Pons (tissue), 1 donor: ENCODE measurements at places on chromosomes 6 and 20.

DNA sequence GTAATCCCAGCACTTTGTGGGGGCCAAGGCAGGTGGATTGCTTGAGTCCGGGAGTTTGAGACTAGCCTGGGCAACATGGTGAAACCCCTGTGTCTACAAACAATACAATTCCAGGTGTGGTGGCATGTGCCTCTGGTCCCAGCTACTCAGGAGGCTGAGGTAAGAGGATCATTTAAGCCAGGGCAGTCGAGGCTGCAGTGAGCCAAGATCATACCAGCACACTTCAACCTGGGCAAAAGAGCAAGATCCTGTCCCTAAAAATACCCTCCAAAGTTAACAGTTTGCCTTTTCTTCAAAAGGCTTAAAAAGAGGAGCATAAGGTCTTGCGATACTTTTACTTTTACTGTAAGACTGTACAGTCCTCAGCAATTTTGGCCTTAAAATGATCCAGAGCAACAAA is 10.7 kb upstream of the SPTLC3 start:
- DNase-seq: no peak

GRCh38 chr6:146526192-146526591 is 17.4 kb upstream of the RAB32 start:
- DNase-seq: no peak

- no peak for DNase-seq
These were observed 290.8 kb downstream of the ZNF217 start for GRCh38 chr20:53302695-53303412.

DNA sequence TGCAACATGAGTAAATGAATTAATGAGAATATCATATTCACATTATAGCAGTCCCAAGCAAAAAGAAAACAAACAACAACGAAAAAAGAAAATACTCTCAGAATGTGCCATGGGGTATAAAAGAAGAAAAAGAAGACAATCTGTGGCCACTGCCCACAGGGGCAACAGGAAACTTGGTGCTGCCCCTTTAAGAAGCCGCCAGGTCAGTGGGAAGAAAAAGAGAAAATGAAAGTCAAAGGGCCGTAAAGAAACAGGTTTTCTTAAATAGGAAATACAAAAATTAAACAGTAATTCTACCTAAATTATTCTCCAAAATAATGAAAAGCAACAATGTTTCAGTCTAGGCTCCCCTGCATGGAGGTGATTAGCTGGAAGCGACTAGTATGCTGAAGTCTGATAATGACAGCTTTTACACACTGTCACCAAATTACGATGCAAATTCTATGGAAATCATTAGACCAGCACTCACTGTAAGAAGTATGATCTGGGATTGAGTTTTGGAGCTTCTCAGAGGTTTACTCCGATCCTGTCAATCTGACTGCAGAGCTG is 23.6 kb downstream of the GMDS start:
- DNase-seq: no peak

DNA sequence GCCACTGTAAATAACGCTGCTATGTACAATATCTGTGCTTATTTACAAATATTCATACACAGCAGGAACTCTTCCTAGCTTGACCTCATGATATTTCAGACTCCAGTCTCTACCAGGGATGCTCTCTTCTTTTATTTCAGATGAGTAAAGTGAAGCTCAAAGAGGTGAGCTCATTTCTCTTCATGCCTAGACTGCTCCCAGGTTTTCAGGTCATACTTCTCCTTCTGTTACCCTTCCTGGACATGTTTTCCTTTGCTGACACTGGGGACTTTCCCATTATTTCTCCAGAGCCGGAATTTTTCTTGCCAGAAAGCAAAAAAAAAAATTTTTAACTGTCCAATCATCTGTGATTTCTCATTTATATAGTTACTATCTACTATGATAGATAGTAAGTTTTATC is 147.2 kb upstream of the DST start:
- no peak for DNase-seq

DNA sequence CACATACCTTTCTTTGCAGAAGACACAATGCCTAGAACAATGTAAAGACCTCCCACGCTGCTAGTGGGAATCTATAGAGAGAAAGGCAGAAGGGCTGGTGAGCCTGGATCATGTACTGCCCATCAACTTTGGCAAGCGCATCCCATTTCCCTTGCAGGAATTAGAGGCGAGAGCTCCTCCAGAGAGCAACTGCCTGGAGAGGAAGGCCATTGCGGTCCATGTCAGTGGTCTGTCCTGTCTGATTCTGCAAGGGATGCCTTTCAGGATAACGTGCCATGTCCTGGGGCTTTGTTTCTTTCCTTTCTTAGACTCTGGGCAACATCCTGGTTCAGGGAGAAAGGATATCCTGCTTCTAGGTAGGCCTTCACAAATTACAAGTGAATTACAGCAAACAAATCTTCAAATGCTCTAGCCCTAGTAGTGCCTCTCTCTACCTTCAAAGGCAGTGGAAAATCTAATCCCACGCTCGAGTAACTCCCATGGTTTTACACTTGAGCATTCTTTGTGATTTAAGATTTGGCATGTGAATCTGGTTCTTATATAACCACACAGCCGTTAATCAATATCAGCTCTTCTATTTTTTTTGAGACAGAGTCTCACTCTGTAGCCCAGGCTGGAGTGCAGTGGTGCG is 38.5 kb downstream of the GCNT2 start:
- DNase-seq: no peak
